ENCODE measurements at places on chromosomes 3 and 15.

DNA sequence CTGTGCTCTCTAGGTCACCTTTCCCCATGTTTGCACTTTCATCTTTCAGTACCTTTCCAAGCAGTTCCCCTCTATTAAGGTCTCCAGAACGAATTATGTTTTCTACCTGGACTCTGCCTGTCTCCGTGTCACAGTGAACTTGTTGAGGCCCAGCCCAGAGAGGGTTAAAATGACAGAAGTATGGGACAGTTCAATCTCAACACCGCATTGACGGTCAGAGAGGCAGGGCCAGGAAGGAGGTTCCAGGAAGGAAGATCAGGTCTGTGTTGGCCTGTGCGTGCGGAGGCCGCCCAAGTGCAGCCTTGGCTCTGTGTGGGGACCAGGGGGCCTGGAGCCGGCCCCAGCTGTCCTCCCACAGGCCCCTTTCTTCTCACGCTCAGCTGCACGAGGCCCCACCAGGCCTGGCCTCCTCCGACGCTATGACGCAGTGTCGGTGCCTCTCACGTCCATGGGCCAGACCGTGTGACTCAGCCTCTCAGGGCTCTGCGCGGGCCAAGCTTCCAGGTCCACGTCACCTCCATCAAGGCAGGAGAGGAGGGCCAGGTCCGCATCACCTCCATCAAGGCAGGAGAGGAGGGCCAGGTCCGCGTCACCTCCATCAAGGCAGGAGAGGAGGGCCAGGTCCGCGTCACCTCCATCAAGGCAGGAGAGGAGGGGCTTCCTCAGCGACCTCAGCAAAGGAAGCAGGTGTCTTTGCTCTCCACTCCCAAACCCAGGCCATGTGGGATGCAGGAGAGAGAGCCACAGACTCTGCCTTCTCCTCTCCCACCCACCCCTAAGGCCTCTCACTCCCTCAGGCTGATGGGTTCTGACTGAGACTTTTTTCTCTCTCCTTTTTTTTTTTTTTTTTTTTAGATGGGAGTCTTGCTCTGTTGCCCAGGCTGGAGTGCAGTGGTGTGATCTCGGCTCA lies 83.1 kb downstream of the CPN2 start:
- DNase-seq: no peak

DNA sequence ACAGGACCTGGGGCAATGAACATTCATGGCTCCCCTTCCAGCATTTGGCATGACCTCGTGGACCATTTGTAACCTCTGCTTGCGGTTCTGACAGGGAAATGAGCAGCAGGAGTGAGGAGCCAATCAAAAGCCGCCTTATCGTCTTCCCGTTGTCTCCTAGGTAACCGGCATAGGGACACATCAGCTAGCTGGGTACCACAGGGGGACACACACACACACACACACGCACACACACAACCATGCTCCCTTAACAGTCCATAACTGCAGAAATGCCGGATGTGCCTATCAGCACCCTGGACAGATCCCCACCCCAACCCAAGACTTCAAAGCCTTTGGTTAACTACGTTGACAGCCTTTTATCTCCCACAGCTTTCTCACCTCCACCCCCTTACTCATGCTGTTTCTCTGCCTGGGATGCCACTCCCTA lies 53.4 kb upstream of the CCDC174 start:
- DNase-seq: peak; percentile 35

DNA sequence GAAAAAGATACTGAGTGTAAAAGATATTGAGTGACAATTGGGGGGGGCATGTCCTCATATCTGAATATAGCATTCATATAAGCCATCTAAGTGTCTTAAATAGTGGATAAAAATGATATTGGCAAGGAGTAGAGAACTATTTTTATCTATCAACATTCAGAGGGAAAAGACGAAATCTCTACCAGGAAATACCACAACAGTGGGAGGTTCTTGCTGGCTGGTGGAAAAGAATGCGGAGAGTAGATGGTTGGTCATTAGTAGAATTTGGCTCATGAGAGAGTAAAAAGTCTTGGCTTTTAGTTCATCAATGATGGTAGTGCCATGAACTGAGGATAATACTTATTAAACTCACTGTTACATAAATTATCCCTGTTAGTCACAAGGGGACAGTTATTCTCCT lies 4.8 kb upstream of the TCF12 start:
- DNase-seq: no peak

- no peak for DNase-seq
Observed at GRCh38 chr15:33119273-33119672, 75.2 kb downstream of the FMN1 start.

DNA sequence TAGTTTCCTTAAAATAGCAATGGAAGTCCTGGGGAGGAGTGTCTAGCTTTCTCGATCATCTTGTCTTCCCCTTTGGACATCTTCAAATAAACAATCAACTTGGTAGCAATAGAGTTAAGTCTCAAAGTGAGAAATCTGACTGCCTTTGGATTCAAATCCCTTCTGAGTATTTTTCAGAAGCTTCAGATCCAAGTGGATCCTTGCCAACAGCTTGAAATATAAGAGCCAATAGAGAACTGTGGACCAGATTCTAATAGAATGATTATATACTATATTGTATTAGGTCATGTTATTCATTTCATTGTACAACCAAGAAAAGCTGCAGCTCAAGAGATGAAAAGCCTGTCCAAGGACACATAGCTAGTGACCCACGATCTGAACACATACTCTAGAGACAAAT lies 60.2 kb downstream of the SYNPR start:
- no peak for DNase-seq

DNA sequence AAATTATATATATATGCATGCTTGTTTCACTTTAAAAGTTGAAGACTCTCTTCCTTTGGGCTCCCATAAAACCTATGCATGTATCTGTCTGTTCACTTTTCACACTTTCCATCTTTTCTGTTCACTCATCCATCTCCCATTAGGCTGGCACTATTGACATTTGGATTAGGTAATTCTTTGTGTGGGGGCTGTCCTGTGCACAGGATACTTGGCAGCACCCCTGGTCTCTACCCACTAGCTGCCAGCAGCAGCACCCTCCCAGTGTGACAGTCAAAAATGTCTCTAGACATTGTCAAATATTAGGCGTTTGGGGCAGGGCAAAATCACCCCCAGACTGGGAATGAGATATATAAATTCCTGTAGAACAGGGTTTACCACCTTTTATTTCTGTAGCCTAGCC lies 72.3 kb upstream of the EIF1B start:
- no peak for DNase-seq

GRCh38 chr3:158916111-158916510 lies 114.3 kb downstream of the MFSD1 start:
- DNase-seq: no peak

- no peak for DNase-seq
Observed at GRCh38 chr15:55037071-55037470, 159.7 kb downstream of the RSL24D1 start.

DNA sequence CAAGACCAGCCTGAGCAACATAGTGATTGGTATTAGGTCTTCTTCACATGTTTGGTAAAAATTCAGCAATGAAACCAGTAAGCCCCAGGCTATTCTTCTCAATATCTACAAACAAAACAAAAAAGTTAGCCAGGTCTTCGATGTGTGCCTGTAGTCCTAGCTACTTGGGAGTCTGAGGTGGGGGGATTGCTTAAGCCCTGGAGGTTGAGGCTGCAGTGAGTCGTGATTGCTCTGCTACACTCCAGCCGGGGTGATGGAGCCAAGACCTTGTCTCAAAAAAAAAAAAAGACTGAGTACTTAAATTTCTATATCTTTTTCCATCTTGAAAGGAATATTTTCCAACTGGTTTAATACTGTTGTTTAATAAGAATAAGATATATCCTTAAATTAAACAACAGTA lies 106.8 kb downstream of the MBNL1 start:
- no peak for DNase-seq

All from T-helper 1 cell (primary cell).